ENCODE measurements at places on chromosomes 13 and 19. TPM values are rescaled to one million over a fixed set of nuclear protein-coding genes. Genes with fewer than 3 reads are reported as not detected.

- no peak overlapping the region for H3K27ac ChIP-seq
- H3K36me3 ChIP-seq, result peaks cover 38% of the 10 kb centered on the region
- H3K4me3 ChIP-seq, result no peak overlapping the region
- H3K4me1 ChIP-seq, result peaks cover 4% of the 10 kb centered on the region
- no peak for DNase-seq
Measured at GRCh38 chr13:24223341-24224231, 63.1 kb downstream of the SPATA13 start.

- H3K4me1 ChIP-seq, result peaks cover 9% of the 10 kb centered on the region
- DNase-seq, result no peak
- no peak overlapping the region for H3K27ac ChIP-seq
- no peak overlapping the region for H3K4me3 ChIP-seq
Measured at GRCh38 chr13:112704308-112705145, 14.7 kb downstream of the ATP11A start.

SIGLEC5 gene
- 0.18 TPM for polyA plus RNA-seq

S1PR5 gene
- polyA plus RNA-seq, result 0.96 TPM

LILRA2 gene
- polyA plus RNA-seq, result 0.24 TPM

CD79A gene
- 0.75 TPM for polyA plus RNA-seq

Data from large intestine (tissue), 12 donors.